Central memory CD8-positive, alpha-beta T cell (primary cell): ENCODE measurements at places on chromosomes 2 and 18.

- H3K27me3 ChIP-seq: peaks cover 36% of the 10 kb centered on the region
- peaks cover 17% of the 10 kb centered on the region for H3K4me1 ChIP-seq
- DNase-seq: no peak
Measured at GRCh38 chr2:231050018-231050901, 6.4 kb upstream of the PSMD1 start.

DNA sequence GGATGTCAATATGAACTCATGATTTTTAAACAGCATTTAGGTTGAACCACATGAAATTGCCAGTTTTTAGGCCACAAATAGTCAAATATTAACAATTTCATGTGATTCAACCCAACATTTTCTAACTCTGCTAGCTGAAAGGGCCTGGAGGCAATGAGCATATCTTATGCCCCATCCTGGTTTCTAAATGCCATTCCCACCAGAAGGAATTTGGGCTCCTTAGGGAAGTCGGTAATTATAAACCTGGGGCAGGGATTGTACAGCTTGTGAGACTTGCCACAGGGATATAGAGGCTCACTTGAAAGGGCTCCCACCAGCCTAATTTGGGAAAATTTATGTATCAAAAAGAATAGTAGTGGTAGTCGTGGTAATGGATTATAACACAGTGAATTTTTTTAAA, 178.4 kb upstream of the ALPP start:
- no peaks in the 10 kb centered on the region for H3K4me1 ChIP-seq
- no peaks in the 10 kb centered on the region for H3K27me3 ChIP-seq
- no peak overlapping the region for H3K4me3 ChIP-seq
- H3K27ac ChIP-seq: peak overlapping the region; percentile 3
- peaks cover 14% of the 10 kb centered on the region for H3K36me3 ChIP-seq
- DNase-seq: no peak

DNA sequence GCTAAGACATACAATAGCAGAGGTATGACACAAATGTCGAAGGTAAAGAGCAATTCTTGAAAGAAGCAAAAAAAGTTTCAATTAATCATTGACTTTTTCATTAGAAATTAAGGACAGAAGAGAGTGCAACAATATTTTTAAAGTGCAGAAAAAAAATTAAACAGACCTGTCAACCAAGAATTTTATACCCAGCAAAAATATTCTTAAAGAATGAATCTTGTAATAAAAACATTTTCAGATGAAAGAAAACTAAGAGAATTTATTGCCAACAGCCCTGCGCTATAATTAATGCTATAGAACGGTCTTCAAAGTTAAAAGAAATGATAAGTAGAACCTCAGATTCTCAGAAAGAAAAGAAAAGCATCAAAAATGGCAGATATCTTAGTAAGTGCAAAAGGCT, 79.0 kb downstream of the OLA1 start:
- no peak overlapping the region for H3K27ac ChIP-seq
- no peak for DNase-seq
- H3K4me3 ChIP-seq: no peak overlapping the region
- H3K36me3 ChIP-seq: peaks cover 4% of the 10 kb centered on the region

DNA sequence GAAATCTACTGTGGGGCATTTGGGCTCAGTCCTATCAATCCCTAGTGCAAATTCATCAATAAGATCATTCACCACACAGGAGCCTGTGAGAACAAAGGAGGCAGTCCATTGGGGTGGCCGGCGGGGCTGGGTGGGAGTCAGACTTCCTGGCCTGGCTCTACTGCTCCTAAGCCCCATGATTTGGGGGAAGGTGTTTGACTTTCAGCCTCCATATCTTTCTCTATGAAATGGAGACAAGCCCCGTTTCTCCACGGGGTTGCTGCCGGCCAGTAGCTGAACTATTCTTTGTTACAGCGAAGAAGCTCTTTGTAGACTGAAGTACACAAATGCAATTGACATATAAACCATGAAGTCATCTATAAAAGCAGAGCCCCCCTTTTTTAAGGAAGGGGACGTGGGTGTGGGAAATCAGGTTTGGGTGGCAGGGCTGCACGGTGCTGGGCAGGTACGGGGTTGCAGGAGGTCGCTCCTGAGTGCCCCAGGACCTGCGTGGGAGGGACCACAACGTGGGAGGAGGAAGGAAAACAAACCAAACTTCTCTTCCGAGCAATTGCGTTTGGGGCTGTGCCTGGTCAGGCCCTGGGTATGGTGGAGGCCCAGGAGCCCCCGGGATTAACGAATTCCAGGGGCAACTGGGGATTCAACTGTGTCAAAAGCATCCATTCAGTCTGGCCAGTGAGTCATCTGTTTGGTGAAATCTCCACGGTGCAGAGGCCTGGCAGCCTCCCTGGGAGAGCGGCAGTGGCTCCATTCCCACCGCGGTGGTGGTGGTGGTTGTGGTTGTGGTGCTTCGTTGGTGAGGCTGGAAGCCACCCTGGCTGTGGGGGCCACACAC, 18.2 kb downstream of the FBLN7 start:
- H3K27ac ChIP-seq: peak overlapping the region; percentile 82
- H3K4me1 ChIP-seq: peaks cover 16% of the 10 kb centered on the region
- peak overlapping the region; percentile 59 for H3K4me3 ChIP-seq
- no peaks in the 10 kb centered on the region for H3K27me3 ChIP-seq
- DNase-seq: no peak

GRCh38 chr2:69789772-69790600, 39.5 kb upstream of the GMCL1 start:
- no peaks in the 10 kb centered on the region for H3K27me3 ChIP-seq
- no peak overlapping the region for H3K27ac ChIP-seq
- H3K4me3 ChIP-seq: peak overlapping the region; percentile 39
- H3K4me1 ChIP-seq: peaks cover 10% of the 10 kb centered on the region
- peaks cover 18% of the 10 kb centered on the region for H3K36me3 ChIP-seq
- no peak for DNase-seq

DNA sequence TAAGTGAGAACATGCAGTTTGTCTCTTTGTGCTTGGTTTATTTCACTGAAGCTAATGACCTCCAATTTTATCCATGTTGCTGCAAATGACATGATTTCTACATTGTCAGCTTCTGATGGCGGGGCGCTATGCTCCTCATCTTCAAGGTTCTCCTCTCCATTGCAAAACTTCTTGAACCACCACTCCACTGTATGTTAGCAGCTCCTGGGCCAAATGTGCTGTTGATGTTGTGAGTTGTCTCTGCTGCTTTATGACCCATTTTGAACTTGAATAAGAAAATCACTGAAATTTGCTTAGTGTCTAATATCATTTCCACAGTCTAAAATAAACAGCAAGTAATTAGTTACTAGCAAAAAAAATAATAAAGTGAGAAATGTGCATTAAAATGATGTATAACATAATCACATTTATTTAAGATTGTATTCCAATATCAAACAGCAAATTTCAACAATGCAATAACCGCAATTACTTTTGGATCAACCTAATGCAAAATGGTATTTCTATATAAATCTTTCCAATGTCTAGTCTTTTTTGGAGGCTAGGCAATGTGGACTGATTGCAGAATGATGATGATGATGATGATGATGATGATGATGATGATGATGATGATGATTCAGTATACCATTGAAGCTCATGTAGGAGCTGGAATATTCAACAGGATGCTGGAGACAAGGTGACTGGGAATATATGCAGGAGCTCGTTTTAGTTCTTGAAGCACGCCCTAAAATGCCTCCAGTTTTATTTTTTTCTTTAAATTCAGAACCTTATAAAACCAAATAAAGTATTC, 304.9 kb upstream of the KYNU start:
- H3K27ac ChIP-seq: no peak overlapping the region
- DNase-seq: no peak
- H3K27me3 ChIP-seq: no peaks in the 10 kb centered on the region
- no peaks in the 10 kb centered on the region for H3K4me1 ChIP-seq

GRCh38 chr2:233973786-233974185, 56.6 kb downstream of the TRPM8 start:
- H3K27ac ChIP-seq: no peak overlapping the region
- DNase-seq: no peak
- peaks cover 27% of the 10 kb centered on the region for H3K4me1 ChIP-seq
- H3K36me3 ChIP-seq: no peaks in the 10 kb centered on the region

- H3K27ac ChIP-seq: no peak overlapping the region
- H3K4me3 ChIP-seq: no peak overlapping the region
- no peaks in the 10 kb centered on the region for H3K36me3 ChIP-seq
- H3K4me1 ChIP-seq: no peaks in the 10 kb centered on the region
Measured at GRCh38 chr2:7788736-7789135, 871.5 kb downstream of the RNF144A start.

- DNase-seq: no peak
- no peak overlapping the region for H3K27ac ChIP-seq
- no peaks in the 10 kb centered on the region for H3K27me3 ChIP-seq
- no peak overlapping the region for H3K4me3 ChIP-seq
- peaks cover 70% of the 10 kb centered on the region for H3K4me1 ChIP-seq
Measured at GRCh38 chr2:233416706-233417105, 62.4 kb downstream of the DGKD start.

DNA sequence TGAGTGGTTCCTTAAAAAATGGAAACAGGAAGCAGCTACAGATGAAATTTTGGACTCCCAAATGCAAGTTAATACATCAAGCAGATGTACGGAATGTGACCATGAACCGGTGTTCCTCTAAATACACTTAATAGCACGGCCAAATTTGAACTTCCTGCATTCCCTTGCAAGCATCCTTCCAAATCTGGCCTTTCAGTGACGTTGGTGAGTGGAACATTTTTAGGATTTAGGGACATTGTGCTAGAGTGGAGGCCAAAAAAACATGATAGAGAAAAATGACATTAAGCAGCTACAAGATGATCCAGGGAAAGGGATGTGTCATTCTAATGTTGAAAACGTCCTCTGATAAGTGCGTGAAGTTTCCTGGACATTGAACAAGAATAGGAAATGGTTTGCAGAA, 62.1 kb downstream of the CTAGE1 start:
- no peak overlapping the region for H3K4me3 ChIP-seq
- H3K27me3 ChIP-seq: no peaks in the 10 kb centered on the region
- no peaks in the 10 kb centered on the region for H3K36me3 ChIP-seq

DNA sequence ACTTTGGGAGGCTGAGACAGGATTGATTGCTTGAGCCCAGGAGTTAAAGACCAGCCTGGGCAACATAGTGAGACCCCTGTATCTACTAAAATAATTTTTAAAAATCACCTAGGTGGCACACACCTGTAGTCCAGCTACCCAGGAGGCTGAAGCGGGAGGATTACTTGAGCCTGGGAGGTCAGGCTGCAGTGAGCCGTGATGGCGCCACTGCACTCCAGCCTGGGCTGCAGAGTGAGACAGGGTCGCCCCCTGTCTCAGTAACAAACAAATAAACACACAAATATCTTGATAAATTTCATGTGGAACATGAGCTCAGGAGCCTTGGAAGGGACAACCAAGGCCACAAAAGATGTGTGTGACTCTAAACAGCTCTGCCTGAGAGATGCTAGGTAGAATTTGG, 11.7 kb upstream of the ANKRD53 start:
- no peak overlapping the region for H3K27ac ChIP-seq
- DNase-seq: no peak
- peaks cover 31% of the 10 kb centered on the region for H3K27me3 ChIP-seq
- peaks cover 9% of the 10 kb centered on the region for H3K4me1 ChIP-seq

GRCh38 chr2:9405636-9406035, 17.7 kb downstream of the ITGB1BP1 start:
- DNase-seq: no peak
- H3K27ac ChIP-seq: no peak overlapping the region
- peaks cover 20% of the 10 kb centered on the region for H3K36me3 ChIP-seq
- no peak overlapping the region for H3K4me3 ChIP-seq
- H3K4me1 ChIP-seq: peaks cover 8% of the 10 kb centered on the region

GRCh38 chr2:27212626-27213471, 781 bp upstream of the SLC5A6 start:
- DNase-seq: no peak
- H3K27me3 ChIP-seq: no peaks in the 10 kb centered on the region
- H3K4me1 ChIP-seq: peaks cover 44% of the 10 kb centered on the region
- peaks cover 21% of the 10 kb centered on the region for H3K36me3 ChIP-seq

GRCh38 chr2:12950957-12951656, 234.4 kb downstream of the TRIB2 start:
- H3K4me1 ChIP-seq: peaks cover 20% of the 10 kb centered on the region
- H3K36me3 ChIP-seq: no peaks in the 10 kb centered on the region
- H3K27me3 ChIP-seq: no peaks in the 10 kb centered on the region
- H3K4me3 ChIP-seq: no peak overlapping the region
- DNase-seq: no peak

- H3K4me3 ChIP-seq: no peak overlapping the region
- DNase-seq: no peak
- H3K36me3 ChIP-seq: no peaks in the 10 kb centered on the region
- no peaks in the 10 kb centered on the region for H3K4me1 ChIP-seq
Measured at GRCh38 chr2:210626849-210627248, 70.5 kb downstream of the CPS1 start.

- H3K36me3 ChIP-seq: peaks cover 3% of the 10 kb centered on the region
- peak overlapping the region; percentile 81 for H3K4me3 ChIP-seq
Measured at GRCh38 chr2:203535784-203536585, 884 bp upstream of the RAPH1 start.

GRCh38 chr18:6793986-6794385, 64.5 kb downstream of the ARHGAP28 start:
- H3K27ac ChIP-seq: no peak overlapping the region
- H3K36me3 ChIP-seq: no peaks in the 10 kb centered on the region
- H3K27me3 ChIP-seq: no peaks in the 10 kb centered on the region

DNA sequence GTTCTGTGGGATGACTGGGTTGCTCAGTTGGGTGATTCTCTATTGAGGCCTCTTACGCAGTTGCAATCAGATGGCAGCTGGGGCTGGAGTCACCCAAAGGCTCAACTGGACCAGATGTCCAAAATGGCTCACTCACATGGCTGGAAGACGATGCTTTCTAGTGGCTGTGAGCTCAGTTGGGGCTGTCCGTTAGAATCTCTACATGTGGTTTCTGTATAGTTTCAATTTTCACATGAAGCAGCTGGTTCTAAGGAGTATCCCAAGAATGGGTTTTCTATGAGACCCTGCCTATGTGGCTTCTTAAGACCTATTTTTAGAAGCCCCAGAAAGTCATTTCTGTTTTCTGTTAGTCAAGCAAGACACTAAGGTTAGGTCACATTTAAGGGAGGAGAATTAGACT, 4.4 kb downstream of the XRCC5 start:
- no peaks in the 10 kb centered on the region for H3K27me3 ChIP-seq
- peaks cover 92% of the 10 kb centered on the region for H3K4me1 ChIP-seq
- no peak overlapping the region for H3K4me3 ChIP-seq
- no peak for DNase-seq
- H3K27ac ChIP-seq: peak overlapping the region; percentile 91

GRCh38 chr18:76450452-76451395, 44.3 kb downstream of the ZNF516 start:
- H3K36me3 ChIP-seq: no peaks in the 10 kb centered on the region
- peaks cover 7% of the 10 kb centered on the region for H3K4me1 ChIP-seq
- H3K4me3 ChIP-seq: peak overlapping the region; percentile 71
- DNase-seq: no peak

DNA sequence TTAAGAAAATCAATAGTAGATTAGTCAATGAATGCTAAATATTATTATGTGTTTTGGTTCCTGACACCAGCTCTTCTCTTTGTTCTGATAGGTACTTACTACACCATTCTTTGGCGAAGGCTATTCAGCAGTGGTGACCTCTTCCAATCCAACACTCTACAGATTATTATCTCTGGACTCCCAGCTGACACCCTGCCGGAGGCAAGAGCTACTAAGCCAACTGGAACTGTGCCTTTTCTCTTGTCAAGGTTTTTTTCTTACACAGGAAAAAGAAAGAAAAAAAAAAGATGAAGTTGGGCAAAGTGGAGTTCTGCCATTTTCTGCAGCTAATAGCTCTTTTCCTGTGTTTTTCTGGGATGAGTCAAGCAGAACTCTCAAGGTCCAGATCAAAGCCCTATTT, 11.7 kb downstream of the CDH7 start:
- no peak overlapping the region for H3K27ac ChIP-seq
- H3K4me3 ChIP-seq: no peak overlapping the region
- H3K4me1 ChIP-seq: no peaks in the 10 kb centered on the region
- H3K36me3 ChIP-seq: no peaks in the 10 kb centered on the region
